ENCODE measurements at places on chromosomes 6 and 20.

DNA sequence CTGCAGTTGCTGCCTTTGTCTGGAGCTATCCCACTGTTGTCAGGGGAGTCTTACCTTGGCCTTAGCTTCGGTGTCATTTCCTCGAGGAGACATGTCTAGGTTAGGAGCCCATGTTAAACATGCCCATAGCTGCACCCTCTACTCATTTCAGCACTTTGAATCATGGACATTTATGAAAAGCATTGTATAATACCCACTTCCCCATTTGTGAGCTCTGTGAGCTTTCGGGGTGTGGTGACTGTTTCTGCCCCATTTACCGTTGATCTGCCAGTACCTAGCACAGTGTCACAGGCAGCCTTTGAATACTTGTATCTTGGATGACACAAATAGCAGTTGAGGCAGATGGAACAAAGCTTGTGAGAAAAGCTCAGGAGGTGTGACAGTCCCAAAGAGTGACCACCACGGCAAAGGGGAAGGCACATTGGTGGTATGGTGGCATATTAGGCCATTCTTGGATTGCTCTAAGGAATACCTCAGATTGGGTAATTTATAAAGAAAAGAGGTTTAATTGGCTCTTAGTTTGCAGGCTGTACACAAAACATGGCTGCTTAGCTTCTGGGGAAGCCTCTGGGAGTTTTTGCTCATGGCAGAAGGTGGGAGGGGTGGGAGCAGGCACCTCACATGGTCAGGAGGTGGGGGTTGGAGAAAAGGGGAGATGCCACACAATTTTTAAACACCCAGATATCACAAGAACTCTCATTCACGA, 42.0 kb downstream of the JARID2 start:
- DNase-seq, result no peak

GRCh38 chr20:41748051-41748450, 129.9 kb upstream of the CHD6 start:
- no peak for DNase-seq

DNA sequence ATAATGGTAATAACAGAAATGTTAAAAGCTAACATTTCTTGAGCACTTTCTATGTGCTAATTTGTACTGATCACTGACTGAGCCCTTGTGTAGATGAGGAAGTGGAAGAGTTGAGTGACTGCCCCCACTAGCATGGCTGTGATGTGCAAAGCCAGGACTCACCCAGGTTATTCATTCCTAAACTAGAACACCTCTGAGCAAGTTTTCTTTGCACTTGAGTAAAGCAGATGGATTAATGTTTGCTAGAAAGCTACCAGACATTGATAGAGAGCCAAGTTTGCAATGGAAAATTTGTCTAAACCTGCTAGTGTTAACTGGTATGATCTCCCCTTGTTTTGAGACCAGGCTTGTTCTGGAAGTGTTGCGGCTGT, 467.4 kb upstream of the PLCB4 start:
- DNase-seq, result no peak

DNA sequence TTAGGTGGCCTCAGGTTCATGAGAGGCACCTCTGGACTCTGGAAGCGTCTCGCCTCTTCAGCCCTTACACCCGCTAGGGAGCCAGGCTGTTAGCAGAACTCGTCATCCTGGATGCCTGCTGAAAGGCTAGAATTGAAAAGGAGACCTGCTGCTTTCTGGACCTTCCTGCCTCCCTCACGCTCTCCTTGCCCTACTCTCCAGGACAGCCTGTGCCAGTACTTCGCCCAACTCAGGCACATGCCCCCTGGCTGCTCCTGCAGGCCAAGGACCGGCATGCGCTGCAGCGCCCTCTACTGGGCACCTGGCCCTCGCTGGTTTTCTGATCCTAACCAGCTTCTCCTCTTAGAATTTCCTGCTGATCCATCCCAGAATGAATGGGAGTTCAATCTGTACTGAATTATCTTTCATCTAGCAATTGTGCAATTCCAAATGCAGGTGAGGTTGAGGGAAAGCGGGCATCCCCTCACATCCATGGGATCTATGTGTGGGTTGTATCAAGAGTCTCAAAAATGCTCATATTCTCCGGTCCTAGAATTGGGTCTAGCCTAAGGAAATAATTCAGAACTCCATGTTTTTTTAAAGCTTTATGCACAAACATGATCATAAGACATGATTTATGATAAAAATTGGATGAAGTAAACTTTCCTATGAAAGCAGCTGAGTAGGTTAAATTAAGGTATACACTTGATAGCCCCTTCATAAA, 78.0 kb downstream of the PTPN1 start:
- DNase-seq, result peak; percentile 54

GRCh38 chr6:15574486-15574885, 88.3 kb downstream of the DTNBP1 start:
- DNase-seq, result no peak

GRCh38 chr6:160996131-160996601, 4.6 kb downstream of the MAP3K4 start:
- DNase-seq, result no peak

GRCh38 chr20:48287021-48287494, 501.8 kb upstream of the SULF2 start:
- no peak for DNase-seq

GRCh38 chr6:106473812-106474211, 113.3 kb downstream of the CRYBG1 start:
- no peak for DNase-seq

DNA sequence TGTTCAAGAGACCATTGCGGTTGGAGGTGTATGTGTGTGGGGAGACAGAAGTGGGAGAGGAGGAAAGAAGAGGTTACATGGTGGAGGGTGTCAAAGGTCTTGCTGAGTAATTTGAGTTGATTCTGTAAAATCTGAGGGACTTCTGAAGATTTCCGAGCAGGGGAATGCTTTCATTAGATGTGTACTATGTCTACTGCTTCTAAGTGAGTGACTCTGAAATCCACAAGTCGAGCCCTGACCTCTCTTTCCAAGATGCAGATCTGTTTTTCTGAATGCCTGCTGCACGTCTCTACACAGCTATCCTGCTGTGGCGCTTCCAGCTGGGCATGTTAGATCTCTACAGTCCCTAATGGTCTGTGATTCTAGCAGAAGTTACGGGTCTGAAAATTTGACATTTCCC, 209.8 kb downstream of the ATXN1 start:
- DNase-seq, result no peak

- DNase-seq, result no peak
These were observed 40.7 kb downstream of the RGS17 start for GRCh38 chr6:153090241-153090930.

GRCh38 chr6:41463062-41463930, 82.9 kb upstream of the FOXP4 start:
- DNase-seq, result no peak

DNA sequence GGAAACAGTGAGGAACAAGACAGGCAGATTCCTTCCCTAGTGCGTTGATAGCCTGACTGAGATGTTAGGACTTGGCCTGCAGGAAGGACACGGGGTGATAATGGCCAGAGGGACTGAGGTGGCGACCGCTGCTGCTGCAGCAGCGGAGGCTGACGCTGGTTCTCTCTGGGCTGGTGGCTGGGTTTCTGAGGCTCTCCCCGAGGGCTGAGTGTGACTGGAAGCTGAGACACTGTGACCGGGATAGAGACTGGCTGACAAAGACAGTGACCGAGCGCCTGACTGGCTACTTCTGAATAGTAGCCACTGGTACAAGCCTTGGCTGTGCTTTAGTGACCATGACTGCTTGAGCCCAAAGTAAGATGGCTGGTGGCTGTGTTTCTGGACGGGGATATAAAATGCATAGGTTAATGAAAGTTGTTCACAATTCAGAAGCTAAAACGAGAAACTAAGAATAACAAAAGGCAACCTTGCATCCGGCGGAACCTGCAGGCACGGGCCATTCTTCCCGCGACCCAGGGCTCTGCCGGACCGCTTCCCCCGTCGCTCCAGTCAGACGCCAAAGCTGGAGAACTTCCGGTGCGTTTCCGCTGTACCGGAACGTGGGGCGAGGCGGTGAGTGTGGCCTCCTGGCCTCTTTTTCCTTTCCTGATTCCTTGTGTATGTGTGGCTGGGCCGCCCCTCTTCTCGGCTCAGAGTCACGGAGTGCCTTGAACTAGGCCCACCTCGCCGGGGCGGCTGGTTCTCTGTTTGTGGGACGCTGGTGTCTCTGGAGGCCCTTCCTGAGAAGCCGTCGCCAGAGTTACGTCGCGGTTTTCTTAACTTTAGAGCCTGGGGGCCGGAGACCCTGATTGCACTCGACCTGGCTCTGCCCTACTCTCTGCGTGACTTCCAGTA, at the start of gene AAR2:
Gene AAR2 (plus strand): TSS at position 587 of the 894 bp plus-strand sequence. CDS start 3,391 bp downstream, outside the sequence.
- peak; percentile 67 for DNase-seq

GRCh38 chr6:32947552-32948465, 5.1 kb downstream of the HLA-DMA start:
- no peak for DNase-seq

DNA sequence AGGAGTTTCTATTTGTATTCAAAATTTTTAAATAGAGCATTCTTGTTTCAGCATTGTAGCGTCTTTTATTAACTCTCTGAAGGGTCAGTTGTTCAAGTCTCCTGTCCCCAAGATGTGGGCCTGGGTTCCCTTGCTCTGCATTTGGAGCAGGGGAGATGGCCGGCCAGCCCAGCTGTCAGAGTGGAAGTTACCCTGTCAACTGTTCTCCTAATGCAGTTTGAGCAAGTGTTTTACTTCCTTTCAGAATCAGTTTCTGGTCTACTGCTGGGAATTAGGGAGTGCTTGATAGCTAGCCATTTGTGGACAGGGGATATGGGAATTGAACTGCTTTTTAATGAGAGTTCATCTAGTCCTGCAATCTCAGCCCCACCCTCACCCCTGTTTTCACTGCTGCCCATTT, 116.6 kb downstream of the QKI start:
- DNase-seq, result no peak

GRCh38 chr6:149988550-149989346, 25.0 kb downstream of the ULBP1 start:
- DNase-seq, result no peak

- DNase-seq, result no peak
These were observed 236.0 kb upstream of the TENT5A start for GRCh38 chr6:81988446-81988845.

DNA sequence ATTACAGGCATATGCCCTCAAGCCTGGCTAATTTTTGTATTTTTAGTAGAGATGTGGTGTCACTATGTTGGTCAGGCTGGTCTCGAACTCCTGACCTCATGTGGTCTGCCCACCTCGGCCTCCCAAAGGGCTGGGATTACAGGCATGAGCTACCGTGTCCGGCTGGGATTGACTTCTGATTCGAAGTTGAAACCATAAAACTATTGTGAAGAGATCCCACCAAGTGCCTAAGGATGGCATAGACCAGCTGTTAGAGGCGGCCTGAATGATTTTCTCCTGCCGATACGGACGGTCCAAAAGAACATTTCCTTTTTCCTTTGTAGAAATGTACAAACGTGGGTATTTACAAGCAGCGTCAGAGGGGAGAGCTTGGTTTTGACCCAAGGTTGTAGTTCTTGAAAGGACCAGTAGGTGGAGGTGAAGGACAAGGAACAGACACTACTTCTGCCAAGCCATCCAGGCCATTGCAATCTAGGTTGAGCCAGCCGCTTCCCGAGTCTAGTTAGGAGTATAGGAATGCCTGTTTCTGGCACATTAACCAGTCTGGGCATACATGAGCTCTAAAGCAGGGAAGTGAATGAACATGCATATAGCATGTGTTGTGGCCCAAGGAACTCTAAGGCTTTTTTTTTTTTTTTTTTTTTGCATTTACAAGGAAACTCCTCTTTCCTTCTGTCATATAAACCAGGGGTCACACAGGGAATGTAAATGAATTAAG, 29.0 kb downstream of the MOCS3 start:
- DNase-seq, result peak; percentile 41

DNA sequence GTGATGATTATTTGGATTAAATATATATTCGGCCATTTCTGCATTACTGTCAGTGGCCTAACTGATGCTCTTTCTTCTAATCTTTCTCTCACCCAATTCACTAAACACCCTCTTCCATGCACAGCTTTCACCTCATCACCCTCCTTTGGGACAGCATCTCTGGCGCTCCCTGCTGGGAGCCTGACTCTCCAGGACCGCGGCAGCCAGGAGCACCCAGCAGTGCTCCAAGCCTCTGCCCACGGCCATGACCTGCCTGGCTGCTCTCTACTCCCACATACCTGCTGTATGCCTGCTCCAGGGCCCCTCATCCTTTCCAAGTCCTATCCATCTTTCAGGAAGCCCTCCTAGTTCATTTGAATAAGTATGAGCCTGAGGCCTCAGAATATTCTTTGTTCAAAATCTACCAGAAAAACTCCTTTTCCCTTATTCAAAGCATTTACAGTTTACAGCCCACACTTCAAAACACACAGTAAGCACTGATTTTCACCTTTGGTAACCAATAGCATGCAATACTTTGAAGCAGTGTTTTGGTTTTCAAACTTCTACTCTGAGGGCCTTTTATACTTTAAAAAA, 15.2 kb downstream of the CTCFL start:
- DNase-seq, result no peak

DNA sequence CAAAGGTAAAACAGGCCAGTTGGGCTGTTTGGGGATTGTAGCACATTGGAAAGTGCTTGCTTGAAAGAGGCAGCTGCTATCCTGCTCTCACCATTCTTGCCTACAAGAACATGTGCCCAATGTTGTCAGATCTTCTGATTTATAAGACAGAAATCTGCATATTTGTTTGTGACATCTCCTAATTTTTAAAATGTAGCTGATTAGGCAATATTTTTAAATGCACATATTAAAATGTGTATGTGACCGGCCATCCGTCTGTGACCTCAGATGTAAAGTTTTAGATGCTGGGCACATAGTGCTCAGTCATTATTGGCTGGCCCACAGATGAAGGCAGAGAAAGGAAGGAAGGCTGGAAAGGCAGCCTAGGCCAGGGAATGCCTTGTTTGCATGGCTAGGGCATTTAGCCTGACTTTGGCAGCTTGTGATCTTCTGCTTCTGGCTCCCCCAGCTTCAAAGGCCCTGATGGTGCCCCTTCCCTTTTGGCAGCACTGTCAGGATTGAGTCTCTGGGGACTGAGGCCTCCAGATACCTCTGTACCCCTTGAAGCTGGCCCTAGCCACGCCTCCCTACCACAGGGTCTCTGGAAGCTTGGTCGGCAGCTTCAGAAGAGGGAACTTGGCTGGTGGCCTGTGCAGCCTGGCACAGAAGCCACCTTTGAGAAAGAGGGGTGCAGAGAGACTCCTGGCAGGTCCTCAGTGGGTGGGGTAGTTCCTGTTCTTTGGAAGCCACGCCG, 6.4 kb downstream of the SNPH start:
- DNase-seq, result no peak

- DNase-seq, result no peak
These were observed 249.1 kb downstream of the OGFRL1 start for GRCh38 chr6:71537717-71538116.

GRCh38 chr6:85764844-85765243, 122.2 kb upstream of the SYNCRIP start:
- no peak for DNase-seq

DNA sequence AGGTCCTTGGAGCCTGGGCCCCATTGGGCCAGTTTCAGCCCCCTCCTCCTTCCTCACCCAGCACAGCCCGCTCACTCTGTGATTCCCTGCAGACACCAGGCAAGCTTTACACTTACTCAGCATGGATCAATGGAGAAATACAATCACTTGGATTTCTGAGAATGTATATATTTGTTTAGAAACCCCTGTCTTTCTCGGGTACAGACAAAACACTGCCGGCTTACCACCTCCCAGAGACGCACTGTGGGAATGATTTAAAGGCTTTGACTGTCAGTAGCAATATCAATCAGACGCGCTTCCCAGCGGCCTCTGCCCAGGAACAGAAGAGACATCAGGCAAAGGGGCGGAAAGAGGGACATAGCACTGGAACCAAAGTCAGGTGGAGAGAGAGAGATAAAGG, 186.5 kb downstream of the MAFB start:
- DNase-seq, result no peak

GRCh38 chr6:46469021-46469420, 22.2 kb downstream of the RCAN2 start:
- no peak for DNase-seq

GRCh38 chr6:153412519-153412918, 281.4 kb upstream of the RGS17 start:
- no peak for DNase-seq

- no peak for DNase-seq
These were observed 79.0 kb upstream of the RGS17 start for GRCh38 chr6:153210083-153210482.
